Posterior vena cava (tissue), 2 donors: ENCODE measurements at places on chromosomes 4 and X. TPM values are rescaled to one million over a fixed set of nuclear protein-coding genes. Genes with fewer than 3 reads are reported as not detected.

DNA sequence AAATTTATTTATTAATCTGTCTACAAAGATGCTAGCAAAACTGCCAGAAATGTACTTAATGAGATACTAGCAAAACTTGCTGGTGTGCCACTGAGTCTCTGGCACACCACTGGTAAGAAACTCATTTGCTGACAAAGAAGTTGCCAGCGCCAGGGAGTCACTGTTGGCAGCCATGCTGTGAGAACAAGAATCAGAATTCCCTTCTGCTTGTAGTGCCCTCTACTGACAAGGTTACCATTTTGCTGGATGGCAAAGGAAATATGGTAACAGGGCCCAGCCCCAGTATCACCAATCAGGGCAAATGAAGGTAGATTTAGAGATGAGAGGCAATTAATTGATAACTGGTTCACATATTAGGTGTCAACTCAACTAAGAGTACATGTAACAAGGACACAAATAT, 750.1 kb upstream of the ADGRL3 start:
- DNase-seq = no peak

Gene BMX
- 4.4 TPM for total RNA-seq

Gene COL4A5
- 20.5 TPM for total RNA-seq

Gene MAGEA1
- total RNA-seq = not detected
